Endothelial cell of umbilical vein (primary cell): ENCODE measurements at places on chromosomes 12 and 14.

DNA sequence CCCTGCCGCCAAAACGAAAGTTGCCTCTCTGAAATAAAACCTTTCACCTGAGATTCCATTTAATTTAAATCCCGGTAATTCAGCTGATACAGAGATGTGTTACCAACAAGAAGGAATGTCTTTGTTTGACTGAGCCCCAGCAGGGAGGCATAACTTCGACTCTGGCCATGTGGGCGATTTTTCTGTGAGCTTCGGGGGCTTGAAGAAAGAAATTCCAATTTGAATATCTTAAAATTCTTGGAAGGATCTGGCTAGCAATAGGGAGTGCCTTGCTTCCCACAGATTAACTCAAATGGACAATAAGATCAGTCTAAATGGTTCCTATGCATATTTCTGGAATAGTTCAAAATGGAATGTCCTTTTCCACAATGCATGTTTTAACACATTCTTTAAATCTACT lies 252.5 kb upstream of the TMPO start:
- DNase-seq, result no peak

DNA sequence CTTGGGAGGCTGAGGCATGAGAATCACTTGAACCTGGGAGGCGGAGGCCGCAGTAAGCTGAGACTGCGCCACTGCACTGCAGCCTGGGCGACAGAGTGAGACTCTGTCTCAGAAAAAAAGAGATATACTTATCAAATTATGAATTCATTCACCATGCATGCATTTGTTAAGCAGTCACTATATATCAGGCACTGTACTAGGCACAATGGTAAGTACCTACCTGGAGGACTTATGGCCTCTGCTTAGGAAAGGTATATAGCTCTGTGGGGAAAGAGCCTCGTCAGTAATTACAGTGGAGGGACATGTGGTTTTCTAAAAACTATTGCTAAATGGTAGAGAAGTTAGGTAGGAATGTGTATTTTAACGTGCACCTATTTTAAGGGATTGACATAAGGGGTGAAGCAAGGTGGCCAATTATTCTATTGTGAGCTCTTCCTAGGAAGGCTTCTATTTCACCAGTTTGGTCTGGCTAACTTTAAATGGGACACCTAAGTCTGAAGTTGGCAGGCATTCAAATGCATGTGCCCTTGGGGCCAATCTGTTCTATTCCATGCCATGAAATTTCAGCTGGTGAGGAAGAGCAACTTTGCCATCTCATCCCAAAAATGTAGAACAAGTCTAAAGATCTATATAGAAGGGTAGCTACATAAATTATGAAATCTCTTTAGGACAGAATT lies 15.0 kb downstream of the TCP11L2 start:
- no peak for DNase-seq

- peak; percentile 94 for DNase-seq
Measured at GRCh38 chr12:94571556-94571955, 78.8 kb downstream of the TMCC3 start.

GRCh38 chr12:67069451-67070306 lies 199.5 kb upstream of the CAND1 start:
- no peak for DNase-seq

DNA sequence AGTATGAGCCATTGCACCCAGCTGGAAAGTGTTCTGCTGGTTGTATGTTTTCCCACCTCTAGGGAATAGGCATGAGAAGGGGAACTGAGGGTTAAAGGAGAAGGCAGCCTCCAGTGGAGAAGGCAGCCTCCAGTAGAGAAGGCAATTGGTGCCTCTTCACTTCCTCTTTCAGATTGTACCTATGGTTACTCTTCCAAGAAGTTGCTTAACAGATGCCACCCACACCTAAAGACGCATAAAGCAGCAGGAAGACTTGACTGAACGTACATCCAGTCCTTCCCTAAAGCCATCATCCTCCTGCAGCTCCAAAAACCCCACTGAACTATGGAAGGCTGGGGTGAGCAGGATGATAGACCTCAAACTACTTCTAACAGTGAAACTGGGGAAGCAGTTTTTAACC lies 13.1 kb downstream of the DPF3 start:
- DNase-seq, result no peak

DNA sequence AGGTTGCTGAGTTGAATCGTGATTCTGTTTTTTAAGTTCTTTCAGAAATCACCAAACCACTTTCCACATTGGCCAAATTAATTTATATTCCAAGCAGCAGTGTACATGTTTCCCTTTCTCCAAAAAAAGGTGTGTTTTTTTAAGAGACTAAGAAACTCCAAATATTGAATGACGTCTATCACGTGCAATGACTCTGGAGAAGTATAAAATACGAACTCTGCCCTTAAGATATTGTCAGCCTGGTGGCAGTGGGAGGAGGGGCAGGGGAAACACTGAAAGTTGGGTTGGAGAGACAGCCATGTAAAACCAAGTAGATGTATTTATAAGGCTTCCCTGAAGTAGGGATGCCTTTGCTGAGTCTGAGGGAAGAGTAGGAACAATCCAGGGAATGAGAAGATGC lies 50.1 kb upstream of the DHRS4 start:
- no peak for DNase-seq
